ENCODE measurements at places on chromosomes 3 and 15.

- peak; percentile 2 for DNase-seq
Measured at GRCh38 chr3:113890256-113890900, 51.8 kb downstream of the GRAMD1C start.

DNA sequence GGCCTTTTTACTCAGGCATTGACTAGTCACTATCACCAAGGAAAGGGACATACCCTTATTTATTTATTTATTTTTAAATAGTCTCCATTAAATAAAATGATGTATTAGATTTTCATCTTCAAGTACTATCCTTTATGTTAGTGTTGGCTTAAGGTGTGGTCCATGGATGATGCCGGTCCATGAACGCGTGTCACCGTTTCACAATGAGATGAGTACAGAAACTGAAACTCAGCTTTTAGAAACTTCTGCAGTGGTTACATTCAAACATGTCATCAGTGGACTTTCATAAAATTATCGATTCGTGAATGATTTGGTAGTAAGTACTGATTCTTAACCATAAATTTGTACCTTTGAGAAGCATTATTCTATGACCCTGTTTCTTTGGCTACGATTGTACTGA is 166.6 kb downstream of the SATB1 start:
- no peak for DNase-seq

GRCh38 chr15:69784798-69785566 is 312.7 kb downstream of the TLE3 start:
- DNase-seq = peak; percentile 55

- peak; percentile 54 for DNase-seq
Measured at GRCh38 chr3:197256836-197257444, 41.5 kb downstream of the DLG1 start.

GRCh38 chr3:174859114-174859735 is at the start of gene NAALADL2:
Gene NAALADL2 (plus strand): TSS chr3:174859334.
- no peak for DNase-seq

DNA sequence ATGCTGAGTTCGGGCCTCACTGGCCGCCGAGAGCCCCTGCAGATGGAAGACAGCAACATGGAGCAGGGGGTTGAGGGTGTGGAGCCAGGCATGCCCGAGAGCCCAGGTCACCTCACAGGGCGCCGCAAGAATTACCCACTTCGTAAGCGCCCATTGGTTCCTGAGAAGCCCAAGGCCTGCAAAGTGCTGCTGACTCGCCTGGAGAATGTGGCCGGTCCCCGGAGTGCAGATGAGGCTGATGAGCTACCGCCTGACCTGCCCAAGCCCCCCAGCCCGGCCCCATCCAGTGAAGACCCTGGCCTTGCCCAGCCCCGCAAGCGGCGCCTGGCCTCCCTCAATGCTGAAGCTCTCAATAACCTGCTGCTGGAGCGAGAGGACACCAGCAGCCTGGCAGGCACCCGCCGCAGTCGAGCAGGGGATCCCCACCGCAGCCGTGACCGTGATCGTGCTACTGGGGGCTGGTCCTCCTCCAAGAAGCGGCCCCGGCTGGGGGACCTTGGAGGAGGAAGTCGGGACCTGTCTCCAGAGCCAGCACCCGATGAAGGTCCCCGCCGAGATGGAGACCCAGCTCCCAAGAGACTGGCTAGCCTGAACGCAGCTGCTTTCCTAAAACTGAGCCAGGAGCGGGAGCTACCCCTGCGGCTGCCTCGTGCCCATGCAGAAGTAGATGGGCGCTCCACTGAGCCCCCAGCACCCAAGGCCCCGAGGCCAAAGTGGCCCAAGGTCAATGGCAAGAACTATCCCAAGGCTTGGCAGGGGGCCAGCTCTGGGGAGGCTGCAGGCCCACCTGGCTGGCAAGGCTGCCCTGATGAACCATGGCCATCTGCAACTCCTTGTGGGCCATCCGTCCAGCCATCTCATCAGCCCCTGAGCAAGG is 12.1 kb upstream of the CHST14 start:
- DNase-seq = no peak

DNA sequence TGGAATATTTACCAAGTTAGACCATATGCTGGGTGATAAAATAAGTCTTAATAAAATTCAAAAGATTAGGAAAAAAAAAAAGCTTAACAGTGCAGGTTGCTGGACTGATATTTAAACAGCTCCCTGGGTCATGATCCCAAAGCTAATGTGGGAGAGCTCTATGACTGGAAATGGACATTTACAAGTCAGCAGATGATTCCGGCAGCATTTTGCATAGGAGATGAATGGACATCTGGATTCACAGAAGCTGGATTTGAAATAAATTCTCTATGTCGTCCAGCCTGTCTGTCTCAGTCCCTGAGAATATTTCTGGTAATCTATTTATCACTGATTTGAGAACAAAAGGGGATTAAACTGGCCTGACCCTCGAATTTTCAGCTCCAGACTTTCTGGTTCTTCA is 52.3 kb upstream of the KLHL25 start:
- no peak for DNase-seq

DNA sequence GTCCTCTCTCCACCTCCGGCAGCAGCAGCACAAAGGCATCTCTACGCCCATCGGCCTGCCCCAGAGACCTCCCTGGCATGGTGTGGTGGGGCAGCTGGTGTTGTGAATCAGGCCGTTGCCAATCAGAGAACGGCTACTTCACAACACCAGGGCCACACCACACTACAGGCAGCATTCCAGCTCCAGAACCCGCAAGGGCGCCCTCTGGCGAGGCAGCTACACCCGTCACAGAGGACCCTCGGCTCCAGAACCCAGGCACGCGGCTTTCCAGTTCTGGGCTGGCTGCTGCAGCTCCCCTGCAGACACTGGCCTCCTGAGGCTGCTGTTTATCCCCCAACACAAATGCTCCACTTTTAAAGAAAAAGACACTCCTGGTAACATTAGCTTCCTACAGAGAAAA is 127.5 kb upstream of the TOPAZ1 start:
- peak; percentile 37 for DNase-seq

DNA sequence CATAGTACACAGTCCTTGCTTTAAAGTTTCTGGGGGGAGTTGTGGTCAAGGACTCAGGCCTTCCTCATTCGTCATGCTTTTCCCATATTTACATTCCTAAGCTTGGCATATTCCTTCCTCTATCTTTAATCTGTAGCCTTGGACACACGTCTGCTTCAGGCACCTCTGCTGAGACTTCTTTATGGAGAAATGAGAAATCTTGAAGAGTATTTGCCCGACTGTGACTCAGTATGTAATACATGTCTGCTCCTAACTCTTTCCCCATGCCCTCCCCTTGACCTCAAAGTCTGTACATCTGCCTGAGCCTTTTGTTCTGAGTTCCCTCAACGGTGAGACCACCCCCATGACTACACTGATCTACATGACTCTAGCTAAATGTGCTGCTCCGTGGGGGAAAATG is 246.1 kb downstream of the SI start:
- peak; percentile 81 for DNase-seq

- DNase-seq = peak; percentile 39
Measured at GRCh38 chr3:133540896-133541674, 32.4 kb upstream of the CDV3 start.

DNA sequence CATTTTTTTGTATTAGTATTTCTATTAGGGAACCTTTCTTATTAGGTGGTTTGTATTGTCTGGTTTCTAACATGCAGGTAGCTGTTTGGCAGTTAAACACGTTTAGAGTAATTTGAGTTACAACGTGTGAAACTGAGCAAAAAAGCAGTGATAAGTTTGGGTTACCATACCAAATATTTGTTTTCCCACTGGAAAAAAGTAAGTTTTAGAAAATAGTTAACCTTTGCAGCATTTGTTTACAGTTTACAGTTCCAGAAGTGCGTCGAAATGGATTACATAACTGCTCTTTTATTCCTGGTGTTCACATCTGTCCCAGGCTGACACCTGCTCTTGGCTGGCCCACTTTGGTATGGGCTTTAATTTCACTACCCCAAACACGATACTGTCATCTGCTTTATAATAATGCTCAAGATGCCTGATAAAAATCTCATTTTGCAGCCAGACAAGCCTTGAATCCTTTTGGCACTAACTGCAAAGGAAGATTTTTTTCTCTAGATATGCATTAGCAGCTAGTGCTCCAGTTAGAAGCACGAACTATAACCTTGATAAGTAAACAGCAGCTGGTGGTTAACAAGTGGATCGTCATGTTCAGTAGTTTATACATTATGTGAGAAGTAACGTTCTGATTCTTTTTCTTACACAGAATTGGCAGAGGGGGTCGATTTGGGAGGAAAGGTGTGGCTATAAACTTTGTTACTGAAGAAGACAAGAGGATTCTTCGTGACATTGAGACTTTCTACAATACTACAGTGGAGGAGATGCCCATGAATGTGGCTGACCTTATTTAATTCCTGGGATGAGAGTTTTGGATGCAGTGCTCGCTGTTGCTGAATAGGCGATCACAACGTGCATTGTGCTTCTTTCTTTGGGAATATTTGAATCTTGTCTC is 5.3 kb downstream of the EIF4A2 start:
- DNase-seq = no peak

DNA sequence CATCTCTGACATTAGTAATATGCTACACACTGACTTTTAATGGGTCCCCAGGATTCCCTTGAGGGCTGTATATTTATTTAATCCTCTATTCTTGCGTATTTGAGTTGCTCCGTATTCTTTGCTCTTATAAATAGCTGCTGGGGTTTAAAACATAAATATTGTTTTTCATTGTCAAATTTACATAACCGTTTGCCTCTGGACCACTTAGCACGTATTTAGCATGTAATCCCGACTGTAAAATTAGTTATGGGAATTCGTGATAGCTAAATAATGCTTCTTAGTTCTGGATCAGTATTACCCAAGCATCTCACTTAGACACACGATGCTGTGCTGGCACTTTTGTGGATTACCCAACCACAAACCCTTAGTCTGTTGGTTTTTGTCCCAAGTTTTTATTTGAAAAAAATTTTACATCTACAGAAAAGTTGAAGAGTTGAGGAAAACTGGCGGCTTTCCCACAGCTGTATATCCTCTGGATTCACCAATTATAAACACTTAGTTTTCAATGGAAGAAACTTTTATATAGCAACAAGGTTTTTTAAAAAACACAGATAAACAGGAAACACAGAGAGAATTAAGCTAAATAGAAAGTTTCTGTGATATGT is 296.8 kb upstream of the TPM1 start:
- no peak for DNase-seq

DNA sequence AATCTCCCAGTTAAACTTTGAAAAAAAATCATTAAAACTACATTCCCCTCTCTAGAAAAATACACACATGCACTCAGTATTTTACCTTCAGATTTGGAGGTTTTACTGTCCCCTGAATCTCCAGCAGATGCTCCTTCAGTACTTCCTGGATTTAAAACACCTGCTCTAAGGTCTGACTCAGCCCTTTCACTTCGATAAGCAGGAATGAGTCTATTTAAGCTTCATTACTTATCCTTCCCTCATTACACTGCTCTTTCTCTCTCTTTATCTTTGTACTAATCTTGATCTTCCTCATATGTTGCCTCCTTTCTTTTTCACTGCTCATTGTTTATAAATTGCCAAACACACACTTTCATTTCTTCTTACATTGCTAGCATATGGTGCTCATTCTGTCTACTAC is 443.9 kb downstream of the DIPK2A start:
- peak; percentile 2 for DNase-seq

- DNase-seq = peak; percentile 94
Measured at GRCh38 chr3:161349529-161350312, 21.6 kb downstream of the SPTSSB start.

GRCh38 chr3:143495527-143495926 is 352.7 kb downstream of the SLC9A9 start:
- DNase-seq = no peak

DNA sequence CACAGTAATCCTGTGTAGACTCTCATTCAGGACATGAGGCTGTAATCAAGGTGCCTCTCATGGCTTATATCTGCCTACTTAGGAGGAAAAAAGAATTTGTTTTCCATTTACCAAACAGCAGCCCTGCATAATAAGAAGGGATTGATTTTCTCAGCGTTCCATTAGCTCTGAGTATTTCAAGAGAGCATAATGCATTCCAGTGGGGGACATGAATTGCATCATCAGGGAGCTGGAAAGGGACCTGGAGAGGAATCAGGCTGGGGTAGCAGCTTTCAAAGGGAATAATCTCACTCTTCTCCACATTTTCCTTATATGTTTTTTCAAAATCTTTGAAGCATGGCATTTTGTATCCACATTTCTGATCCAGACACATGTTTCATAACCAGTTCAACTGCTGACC is 150.6 kb upstream of the ANKRD28 start:
- DNase-seq = no peak

GRCh38 chr3:178982137-178982536 is 89.5 kb downstream of the ZMAT3 start:
- DNase-seq = peak; percentile 24

- DNase-seq = no peak
Measured at GRCh38 chr15:69472562-69472961, 19.9 kb downstream of the RPLP1 start.

DNA sequence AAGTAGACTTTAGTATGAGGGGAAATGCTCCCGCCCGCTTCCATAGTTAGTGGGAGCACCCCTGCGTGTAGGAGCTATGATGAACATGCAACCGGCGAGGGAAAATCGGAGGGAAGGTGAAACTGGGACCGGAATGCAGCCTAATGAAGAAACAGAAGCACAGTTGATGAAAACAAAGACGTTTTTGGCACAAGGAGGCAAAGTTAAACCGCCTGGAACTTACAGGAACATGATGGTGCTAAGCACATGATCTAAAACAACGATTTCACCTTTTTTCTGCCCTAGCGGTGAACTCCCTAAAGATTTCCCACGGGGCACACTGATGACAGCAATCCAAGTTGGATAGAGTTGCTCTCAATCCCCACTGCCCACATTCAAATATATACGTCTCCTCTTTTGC is 49.4 kb upstream of the SPATA12 start:
- DNase-seq = no peak

DNA sequence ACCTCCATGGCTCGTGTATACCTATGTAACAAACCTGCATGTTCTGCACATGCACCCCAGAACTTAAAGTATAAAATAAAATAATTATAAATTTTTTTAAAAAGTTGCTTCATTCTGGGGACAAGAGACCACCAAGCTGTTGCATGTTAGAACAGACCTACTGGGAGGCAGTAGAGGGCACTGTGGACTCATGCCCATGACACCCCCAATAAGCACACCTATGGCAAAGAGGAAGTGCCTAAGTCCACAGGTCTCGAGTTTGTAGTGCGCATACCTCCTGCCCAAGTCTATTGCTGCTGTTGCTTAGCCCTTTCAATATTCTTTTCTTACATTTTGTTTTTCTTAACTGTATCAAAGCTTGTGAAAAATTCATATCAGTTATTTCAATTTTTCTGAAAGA is 267.9 kb upstream of the THBS1 start:
- DNase-seq = peak; percentile 25

DNA sequence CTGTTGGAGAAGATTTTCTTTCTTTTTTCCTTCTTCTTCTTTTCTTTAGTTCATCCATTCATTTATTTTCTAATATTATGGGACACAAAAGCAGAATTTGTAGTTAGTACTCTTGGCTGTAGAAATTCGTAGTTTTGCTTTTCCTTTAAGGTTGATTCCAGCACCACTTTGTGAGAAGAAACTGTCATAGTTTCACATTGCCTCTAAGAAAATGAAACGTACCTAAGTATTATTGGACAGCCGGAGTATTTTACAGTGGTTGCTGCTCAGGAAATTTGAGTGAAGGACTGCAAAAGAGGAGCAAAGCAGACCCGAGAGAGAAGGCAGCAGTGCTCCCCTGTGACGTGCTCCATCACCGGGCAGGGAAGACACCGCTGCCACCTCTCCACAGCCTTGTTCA is 48.1 kb downstream of the PLCL2 start:
- DNase-seq = no peak
